ENCODE measurements at places on chromosomes 12 and 14. TPM values are rescaled to one million over a fixed set of nuclear protein-coding genes. Genes with fewer than 3 reads are reported as not detected.

NGB gene
- polyA plus RNA-seq, result not detected

IFNG gene
- polyA plus RNA-seq, result not detected

AQP6 gene
- not detected for polyA plus RNA-seq

SOX5 gene
- 0.13 TPM for polyA plus RNA-seq

PIWIL1 gene
- not detected for polyA plus RNA-seq

BTBD6 gene
- polyA plus RNA-seq, result 41.9 TPM

AMDHD1 gene
- polyA plus RNA-seq, result 0.09 TPM

IGF1 gene
- 2.4 TPM for polyA plus RNA-seq

All from BJ (cell line).